ENCODE measurements at places on chromosomes 12 and 14.

DNA sequence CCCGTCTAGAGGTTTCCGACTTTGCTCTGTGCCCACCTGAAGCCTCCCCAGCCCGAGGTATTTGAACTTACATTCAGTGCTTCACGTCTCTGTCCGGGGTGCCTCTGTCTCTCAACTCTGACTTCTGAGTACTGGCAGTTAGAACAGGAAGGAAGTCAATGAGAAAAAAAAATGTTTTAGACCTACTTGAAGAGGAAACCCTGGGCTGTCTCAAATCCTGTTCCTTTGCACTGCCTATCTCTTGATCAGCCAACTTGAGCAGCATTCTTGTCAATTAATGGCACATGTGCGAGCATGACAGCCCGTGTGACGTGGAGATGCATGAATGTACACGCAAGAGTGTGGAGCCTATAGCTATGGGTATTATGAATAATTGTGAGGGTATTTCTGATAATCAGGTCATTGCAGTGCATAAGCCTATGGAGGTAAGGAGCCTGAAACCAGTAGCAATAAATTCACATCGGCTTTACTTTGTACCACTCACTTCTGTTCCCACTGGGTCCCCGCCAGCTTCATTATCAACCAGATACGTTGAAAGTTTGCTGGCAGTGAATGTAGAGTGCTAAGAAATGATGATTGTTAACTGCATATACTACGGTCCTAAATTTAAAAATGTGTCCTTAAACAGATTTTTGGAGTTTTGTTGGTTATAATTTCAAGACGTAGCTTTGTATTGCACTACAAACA is at the start of gene ARHGDIB:
Gene ARHGDIB, minus strand, starts transcription at position 136 of the 687 bp plus-strand sequence. CDS start 10,889 bp downstream, outside the sequence.
- peak; percentile 73 for DNase-seq

DNA sequence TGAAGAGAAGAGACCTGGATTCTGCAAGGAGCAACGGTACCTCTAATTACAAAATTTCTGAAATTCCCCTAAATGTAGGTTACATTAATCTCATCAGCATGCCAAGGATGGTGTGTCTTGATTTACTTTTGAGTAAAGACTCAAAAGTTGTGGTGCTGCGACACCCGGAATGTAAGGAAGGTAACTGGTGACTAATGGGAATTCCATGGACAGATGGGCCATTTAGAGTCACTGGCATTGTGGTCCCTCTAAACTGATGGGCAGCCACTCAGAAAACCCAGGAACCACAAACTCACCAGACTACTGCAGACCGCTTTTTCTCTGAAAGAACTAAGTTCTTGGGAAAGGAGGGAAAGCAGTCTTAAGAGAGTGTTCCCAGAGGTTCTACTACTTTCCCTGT is 32.8 kb downstream of the GRIN2B start:
- no peak for DNase-seq

DNA sequence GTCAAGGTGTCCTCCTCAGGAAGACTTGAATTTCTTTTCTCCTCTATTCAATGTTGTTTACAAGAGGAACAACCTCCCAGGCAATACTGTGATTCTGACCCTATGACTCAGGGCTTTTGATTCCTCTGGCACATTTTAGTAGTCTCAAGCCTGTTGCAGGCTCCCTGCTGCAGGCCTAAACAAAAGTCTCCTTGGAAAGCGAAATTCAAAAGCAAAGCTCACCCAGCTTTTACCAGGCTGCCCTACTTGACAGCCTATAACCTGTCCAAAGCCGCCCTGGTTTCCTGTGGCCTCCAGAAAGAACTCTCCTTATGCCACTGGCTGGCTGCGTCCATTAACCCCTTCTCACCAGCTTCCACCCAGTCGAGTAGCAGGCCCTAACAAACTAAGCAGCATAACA is 11.6 kb downstream of the FGD6 start:
- no peak for DNase-seq

- no peak for DNase-seq
Observed at GRCh38 chr12:78229591-78230101, 399.0 kb downstream of the NAV3 start.

GRCh38 chr12:15580431-15580830 is 208.8 kb downstream of the EPS8 start:
- no peak for DNase-seq

DNA sequence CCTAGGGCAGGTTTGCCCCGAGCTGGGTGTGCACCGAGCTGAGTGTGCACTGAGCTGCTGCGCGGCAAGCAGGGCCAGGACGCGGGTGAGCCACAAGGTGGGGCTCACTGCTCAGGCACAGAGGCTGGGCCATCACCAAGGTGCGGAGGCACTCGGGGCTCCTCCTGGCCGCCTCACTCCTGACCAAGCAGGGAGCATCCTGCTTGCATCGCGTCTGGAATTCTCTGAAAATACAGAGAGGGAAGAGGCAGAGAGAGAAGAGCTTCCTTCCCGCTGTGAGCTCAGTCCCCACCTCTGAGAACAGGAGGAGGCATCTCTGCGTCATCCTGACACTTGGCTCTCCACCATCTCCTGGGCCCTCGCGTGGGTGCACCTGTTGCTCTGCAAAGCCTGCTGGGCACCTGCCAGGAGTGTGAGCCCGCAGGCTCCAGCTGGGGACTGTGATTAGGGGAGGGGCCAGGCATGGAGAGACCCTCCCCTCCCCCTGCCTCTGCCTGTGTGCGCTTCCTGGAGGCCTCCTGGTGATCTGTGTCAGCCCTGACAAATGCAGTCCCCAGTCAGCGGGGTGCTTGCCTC is 116.3 kb downstream of the GLT1D1 start:
- no peak for DNase-seq

Data from Right ventricle myocardium inferior (tissue), 1 donor.